ENCODE measurements at places on chromosomes 7 and 10.

GRCh38 chr10:59285848-59286247, 76.5 kb downstream of the FAM13C start:
- DNase-seq, result no peak

- DNase-seq, result no peak
Measured at GRCh38 chr7:47803846-47804245, 144.4 kb downstream of the PKD1L1 start.

DNA sequence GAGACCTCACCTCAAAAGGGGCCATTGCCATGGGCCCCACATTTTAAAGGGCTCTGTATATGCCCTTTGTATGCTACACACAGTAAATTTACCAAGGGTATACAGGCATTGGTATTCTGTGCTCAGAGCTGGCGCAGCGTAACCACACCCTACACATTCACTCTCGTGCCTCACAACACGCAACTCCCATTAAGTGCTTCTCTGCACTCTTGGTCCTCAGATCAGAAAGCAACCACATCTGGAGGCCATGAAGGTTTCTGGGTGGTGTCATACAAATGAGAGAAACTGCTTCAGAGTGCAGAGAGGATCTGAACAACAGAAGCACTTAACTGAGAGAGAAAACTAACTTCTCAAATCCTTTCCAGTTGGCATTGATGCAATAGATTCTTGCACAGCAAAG, 9.4 kb upstream of the CACUL1 start:
- DNase-seq, result no peak

- DNase-seq, result no peak
Measured at GRCh38 chr10:60138842-60139241, 232.5 kb upstream of the CCDC6 start.

DNA sequence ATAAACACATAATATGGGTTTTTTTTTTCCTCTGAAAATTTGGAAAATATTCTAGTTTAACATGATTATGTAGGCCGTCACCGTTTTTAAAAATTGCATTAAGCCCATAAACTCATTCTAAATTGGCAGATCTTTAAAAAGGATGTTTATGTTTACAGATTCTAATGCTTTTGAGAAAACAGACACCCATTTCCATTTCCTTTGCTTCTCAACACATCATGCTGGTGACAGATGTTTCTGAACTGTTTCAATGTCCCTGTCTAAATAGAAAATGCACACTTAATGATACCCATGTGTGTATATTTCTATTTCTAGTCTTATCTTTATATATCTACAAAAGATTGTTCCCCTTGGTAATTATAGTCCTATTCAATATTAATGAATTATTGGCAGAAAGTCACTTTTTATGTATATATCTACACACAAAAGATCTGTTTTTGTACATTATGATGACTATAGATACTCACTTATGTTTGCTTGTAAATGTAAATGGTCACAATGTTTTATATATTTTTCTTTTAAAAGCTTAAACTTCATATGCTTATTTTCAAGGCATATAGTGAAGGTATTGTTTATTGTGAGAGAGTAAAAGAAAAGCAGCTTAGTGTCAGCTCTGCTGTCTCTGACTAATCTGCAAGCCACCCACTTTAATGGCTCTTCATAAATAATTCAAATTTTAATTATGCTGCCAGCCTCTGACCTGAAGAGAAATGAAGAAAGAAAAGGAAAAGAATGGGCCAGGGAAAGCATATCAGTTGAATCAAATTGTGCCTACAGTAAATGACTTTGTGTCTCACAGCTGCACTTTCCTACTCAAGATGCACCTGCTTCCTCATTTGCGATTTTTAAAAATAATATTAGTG, 179.4 kb downstream of the CACNA2D1 start:
- no peak for DNase-seq

- DNase-seq, result no peak
Measured at GRCh38 chr10:50585921-50586739, 37.6 kb downstream of the SGMS1 start.

- no peak for DNase-seq
Measured at GRCh38 chr10:108808228-108808627, 1115.1 kb downstream of the XPNPEP1 start.

Data from activated B cell treated with CpG ODN at 0.5 μM for 24 hours (primary cell).